Astrocyte of the spinal cord (primary cell): ENCODE measurements at places on chromosomes 12 and 14.

DNA sequence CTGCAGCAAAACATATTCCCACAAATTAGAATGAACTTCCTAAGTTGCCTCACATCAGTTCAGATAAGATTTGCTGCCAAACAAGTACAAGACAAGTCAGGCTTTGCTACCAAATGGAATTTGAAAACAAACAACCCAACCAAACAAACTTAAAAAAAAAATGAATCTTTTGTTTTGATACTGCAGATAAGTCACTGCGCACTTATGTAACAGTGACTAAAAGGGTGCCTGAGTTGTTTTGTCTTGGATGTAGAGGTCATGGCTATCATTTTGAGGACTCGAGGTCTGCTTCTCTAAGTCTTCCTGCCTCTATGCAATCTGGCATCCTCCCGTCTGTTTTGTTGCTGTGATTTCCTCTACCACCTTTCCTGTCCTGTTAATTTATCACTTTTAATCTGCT is 11.1 kb upstream of the EPS8 start:
- no peak for DNase-seq

GRCh38 chr12:51377099-51377984 is 13.9 kb downstream of the GALNT6 start:
- DNase-seq: no peak

DNA sequence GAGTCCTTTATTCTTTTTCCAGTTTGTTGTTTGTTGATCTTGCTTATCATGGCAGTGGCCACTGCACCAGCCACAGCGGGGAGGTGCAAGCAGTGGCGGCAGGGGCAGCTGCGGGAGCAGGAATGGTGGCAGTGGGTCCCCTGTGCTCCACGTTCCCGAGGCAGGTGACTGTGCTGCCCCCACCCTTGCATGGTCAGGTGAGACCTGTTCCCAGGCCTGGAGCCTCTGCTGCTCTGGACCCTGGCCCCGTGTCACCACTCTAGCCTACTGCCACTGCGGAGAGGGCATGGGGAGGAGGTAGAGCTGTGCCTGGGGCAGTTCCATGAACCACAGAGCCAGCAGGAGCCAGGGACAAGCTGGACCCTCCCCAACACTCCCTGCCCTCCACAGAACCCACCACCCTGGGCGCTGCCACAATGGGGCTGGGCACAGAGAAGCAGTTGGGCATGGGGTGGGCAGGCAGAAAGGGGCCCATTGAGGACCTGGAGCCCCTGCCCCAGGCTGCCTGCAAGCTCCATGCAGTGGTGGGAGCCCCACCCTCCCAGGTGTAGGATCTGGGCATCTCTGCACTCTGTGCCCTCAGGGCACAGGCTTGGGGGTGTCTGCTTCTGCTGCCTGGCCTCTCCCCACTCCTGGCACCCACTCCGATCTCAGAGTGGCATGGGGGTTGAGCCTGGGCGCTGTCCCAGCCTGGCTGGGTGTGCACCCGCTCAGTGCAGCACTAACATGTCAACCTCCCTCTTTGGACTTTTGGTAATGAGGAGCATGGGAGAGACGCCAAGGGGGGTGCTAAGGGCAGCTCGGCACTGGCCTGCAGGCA is 23.1 kb upstream of the WDR20 start:
- no peak for DNase-seq

DNA sequence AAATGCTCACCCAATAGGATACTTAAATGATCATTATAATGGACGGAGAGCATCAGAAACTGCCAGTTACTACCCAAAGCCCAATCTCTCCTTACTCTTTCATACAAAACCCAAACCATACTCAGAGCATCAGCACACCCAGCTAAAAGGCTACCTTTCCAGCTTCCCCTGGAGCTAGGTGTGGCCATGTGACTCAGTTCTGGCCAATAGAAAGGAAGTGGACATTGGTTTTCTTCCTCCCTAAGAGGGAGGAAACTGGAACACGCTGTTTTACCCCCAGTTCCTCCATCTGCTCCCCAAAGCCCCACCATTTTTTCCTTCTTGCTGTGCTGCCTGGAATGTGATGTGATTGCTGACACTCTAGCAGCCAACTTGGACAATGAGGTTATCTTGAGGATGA is 50.7 kb downstream of the SCARB1 start:
- no peak for DNase-seq

DNA sequence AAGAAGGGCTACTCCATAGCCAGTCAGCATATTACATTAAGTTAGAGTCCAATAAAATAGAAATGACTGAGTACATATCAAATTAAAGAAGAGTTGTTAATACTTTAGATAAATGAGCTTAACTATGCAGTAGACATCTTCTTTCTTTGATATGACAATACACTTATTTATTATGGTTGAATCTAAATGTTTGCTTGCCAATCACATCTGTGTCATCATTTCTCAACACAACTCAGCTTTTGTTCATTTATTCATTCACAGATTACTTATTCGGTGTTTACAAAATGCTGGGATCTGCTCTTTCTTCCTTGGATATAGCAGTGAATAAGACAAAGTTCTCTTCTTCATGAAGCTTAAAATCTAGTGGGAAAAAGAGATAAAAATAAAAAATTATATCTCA is 614.6 kb upstream of the ATP2B1 start:
- DNase-seq: no peak

DNA sequence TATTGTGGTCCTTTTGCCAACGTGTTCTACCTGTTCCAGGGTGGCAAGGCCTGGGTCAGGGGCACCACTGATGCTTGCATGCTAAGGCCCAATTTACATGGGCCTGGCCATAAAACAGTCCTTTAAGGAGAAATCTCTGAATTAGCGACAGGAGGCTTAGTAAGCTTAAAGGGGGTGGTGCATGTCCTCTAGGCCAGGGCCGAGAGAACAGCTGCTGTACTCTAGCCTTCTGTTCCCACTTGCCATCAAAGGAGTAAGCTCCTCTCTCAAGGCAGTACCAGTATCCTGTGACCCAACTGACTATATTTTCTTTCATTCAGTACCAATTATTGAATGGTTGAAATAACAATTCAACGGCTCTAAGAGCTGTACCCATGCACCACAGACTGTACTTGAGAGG is 67.7 kb upstream of the ZDHHC17 start:
- no peak for DNase-seq

DNA sequence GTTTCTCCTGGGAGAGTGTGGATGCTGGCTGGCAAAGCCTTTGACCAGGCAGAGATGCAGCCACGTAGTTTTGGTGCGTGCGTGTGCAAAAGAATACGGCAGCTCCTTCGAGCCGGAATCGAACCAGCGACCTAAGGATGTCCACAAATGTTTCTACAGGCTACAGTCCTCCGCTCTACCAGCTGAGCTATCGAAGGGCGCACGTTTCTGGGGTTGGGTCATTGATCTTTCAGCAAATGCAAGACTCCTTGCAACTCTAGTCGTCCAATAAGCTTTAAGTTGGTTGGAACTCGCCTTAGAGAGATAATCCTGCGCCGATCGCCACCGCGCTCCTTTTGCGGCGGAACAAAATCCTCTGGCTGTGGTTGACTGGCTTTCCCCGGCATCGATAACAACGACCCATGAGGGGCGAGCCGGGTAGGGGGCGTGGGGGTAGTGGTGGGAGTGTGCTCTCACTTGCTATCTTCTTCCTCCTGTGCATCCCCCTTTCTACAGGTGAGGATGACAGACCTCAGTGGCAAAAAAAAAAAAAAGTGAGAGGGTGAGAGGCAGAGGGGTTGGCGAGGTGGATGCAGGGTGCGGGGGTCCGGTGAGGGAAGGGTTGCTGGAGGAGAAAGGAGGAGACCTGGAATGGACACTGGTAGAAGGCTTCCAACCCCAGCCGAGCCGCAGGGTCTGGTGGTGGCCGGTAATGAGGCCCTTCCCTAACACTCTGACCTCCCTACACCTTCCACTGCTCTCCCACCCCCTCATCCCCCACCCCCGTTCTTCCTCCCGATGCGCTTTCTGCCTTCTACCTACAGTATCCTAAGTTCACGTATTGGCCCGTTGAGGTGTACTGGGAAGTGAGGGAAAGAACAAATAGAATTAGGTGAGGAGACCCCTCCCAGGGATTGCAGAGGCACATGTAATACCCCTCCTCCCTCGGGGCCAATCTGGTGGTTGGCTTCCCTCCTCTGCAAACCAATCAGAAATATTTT is 11.8 kb upstream of the OR6S1 start:
- DNase-seq: peak; percentile 42

DNA sequence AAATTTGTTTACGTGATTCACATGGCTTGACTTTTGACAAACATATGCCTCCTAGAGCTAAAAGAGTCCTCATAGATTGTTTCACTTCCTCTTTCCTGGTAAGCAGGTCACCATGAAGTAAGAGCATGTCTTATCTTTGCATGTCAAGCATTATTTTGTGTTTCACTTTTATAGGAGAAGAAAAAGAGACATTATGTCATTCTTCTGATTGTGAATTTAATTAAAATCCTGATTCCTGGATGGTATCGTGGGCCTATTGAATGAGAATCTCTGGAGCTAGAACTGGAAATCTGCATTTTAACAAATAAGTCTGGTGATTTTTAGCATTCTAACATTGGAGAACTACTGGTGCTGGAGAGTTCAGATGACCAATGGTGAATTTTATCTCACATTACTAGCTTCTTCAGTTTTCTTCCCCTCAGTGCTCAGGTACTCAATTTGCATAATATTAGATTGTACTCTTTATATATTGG is 218.6 kb upstream of the ATP2B1 start:
- no peak for DNase-seq

DNA sequence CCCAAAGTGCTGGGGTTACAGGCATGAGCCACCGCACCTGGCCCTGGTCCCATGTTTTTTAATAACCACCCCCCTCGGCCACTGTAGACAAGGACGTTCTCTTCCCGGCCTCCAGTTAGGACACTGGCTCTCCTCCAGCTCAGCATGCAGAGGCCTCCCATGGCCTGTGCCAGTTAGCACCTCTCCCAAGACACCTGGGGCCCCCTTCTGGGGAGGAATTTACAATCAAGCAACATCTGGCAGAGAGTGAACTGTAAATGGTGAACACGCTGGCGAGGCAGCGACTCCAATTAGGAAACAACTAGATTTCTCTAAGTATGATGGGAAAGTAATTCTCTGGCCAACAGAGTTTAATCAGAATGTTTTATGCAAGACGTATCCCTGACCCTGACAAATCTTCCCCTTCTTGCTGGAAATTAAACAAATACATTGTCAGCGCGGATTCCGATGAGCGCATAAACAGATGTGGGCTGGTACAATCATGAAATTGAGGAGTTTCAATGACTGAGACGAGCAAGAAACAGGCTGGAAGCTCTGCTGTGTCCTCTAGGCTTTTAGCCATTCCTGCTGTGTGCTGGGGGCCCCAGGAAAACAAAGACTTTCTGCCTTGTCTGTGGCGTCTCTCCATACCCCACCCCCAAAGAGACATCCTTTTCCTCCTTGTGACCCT is 61.7 kb upstream of the DLK1 start:
- DNase-seq: peak; percentile 50

- no peak for DNase-seq
Observed at GRCh38 chr14:38080696-38081095, 127.0 kb upstream of the SSTR1 start.

DNA sequence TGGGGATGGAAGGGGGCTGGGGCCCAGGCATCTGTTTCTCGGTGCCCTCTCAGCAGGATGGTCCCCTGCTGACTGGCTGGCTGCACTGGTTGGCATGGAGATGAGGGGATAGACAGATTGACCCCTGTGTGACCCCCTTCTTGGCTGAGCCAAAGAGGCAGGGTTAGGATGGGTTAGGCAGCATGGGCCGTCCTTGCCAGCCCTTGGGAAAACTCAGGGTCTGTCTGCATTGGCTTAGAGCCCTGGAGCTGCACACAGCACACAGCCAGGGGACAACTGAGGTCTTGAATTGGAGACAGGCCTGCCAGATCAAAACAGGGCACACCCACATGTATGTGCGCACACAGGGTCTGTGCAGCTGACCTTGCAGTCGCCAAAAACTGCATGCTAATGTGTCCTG is 11.2 kb upstream of the LRP1-AS start:
- no peak for DNase-seq

DNA sequence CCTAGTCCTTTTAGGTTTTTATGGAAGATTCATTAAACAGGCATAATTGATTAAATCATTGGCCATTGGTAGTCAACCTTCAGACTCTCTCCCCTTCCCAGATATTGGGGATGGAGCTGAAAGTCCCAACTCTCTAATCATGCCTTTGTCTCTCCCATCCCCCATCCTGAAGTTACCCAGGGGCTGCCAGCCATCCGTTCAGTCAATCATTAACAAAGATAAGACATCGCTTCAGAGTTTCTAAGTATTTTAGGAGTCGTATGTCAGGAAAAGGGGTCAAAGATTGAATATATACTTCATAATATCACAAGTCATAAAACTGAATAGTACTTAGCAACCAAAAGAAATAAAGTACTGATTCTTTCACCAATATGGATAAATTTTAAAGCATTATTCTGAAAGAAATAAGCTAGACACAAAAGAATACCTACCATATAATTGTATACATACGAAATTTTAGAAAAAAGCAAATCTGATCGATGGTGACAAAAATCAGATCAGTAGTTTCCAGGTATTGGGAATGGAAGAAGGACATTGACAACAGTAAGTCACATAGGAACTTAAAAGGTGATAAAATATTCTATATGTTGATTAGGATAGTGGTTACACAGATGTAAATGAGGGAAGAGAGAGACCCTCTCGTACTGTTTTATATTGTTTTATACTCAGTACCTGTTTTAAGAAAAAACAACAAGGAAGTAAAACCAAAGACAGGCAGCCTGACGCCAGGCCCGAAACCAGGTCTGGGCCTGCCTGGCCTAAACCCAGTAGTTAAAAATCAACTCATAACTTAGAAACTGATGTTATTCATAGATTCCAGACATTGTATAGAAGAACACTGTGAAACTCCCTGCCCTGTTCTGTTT is 414.4 kb downstream of the DAD1 start:
- DNase-seq: no peak

GRCh38 chr12:83092129-83092528 is 405.4 kb downstream of the TMTC2 start:
- DNase-seq: no peak

- DNase-seq: no peak
Observed at GRCh38 chr14:50263321-50263720, 31.9 kb upstream of the SOS2 start.

DNA sequence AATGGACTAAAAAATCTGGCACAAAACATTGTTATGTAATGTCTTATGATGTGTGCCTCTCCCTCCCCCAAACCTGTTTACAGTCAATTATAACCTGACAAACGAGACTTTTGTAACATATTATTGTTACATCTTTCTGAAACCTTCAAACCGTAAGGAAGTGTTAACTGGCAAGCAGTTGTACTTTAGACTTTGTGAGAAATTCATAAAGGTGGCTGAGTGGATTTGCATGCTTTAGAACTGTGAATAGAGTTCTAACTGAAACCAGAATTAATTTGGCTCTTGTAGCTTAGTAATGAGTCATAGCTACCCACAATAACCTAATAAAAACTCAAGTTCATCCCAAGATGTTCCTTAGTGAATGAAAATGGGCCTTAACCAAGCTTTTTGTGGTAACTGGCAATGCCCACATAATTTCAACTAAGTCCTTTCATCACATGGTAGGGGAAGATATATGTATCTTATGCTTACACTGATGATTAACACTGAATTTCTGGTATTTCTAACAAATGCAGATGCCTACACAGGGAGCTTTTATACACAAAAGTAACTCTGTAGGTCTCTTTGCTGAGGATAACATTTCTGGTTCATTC is 29.7 kb downstream of the RAD9B start:
- peak; percentile 77 for DNase-seq
